ENCODE measurements at places on chromosomes 5 and 9. TPM values are rescaled to one million over a fixed set of nuclear protein-coding genes. Genes with fewer than 3 reads are reported as not detected.

ECM2 gene
- 23.7 TPM for polyA plus RNA-seq

ACOT12 gene
- not detected for polyA plus RNA-seq

TAF11L10 gene
- not detected for polyA plus RNA-seq

PCYOX1L gene
- polyA plus RNA-seq, result 14.1 TPM

FBLL1 gene
- polyA plus RNA-seq, result 0.60 TPM

NMUR2 gene
- 0.36 TPM for polyA plus RNA-seq

DRD1 gene
- not detected for polyA plus RNA-seq

ARL15 gene
- polyA plus RNA-seq, result 26.1 TPM

SGCD gene
- 107 TPM for polyA plus RNA-seq

OLFM1 gene
- polyA plus RNA-seq, result 3.6 TPM

HTR4 gene
- polyA plus RNA-seq, result not detected

FAM193B gene
- 46.6 TPM for polyA plus RNA-seq

CCNB1 gene
- polyA plus RNA-seq, result 47.5 TPM

ALDH7A1 gene
- 59.2 TPM for polyA plus RNA-seq

PITX1 gene
- 181 TPM for polyA plus RNA-seq

SETD9 gene
- polyA plus RNA-seq, result 10.2 TPM

SLC35A4 gene
- 55.5 TPM for polyA plus RNA-seq

NUTM2F gene
- not detected for polyA plus RNA-seq

FCN2 gene
- not detected for polyA plus RNA-seq

WHRN gene
- polyA plus RNA-seq, result 2.3 TPM

GALNT12 gene
- 4.5 TPM for polyA plus RNA-seq

CTNNAL1 gene
- 26.1 TPM for polyA plus RNA-seq

CXCL14 gene
- polyA plus RNA-seq, result 34.8 TPM

PLAC8L1 gene
- 2.0 TPM for polyA plus RNA-seq

AJM1 gene
- 2.7 TPM for polyA plus RNA-seq

SLC46A2 gene
- not detected for polyA plus RNA-seq

CD14 gene
- 19.1 TPM for polyA plus RNA-seq

TAF11L5 gene
- not detected for polyA plus RNA-seq

Measured in muscle of arm (tissue), 14 donors.